ENCODE measurements at places on chromosomes 7 and 10.

GRCh38 chr10:128884496-128885072, 582.5 kb upstream of the MGMT start:
- DNase-seq, result no peak

DNA sequence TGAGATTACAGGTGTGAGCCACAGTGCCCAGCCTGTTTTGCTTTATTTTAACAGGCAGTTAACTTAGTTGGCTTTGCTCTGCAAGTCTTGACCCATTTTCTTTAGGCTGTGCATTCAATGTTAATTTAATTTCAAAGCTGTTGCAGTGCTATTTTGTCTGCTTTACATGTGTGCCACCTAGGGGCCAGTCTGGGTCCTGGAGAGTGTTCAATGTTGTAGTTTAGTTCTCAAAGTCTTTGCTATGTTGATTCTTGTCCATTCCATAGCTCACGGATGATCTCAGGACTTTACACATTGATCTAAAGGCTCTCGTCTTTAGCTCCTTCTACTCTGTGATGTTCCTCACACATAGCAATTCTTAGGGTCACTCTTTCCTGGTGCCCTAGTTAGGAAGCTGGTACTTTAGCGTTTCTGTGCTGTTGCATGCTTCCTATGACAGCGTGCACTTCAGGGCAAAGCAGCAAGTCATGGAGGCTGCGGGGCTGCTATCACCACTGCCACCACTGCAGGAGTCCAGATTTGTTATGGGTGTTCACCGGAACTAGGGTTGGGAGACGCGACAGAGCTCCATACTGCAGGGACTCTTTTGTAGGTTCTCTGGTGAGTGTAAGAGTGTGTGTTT, 16.4 kb upstream of the ABCA13 start:
- DNase-seq, result no peak

- no peak for DNase-seq
Observed at GRCh38 chr10:68090586-68090985, 15.5 kb upstream of the HERC4 start.

- DNase-seq, result no peak
Observed at GRCh38 chr7:77456696-77457095, 40.5 kb upstream of the GSAP start.

DNA sequence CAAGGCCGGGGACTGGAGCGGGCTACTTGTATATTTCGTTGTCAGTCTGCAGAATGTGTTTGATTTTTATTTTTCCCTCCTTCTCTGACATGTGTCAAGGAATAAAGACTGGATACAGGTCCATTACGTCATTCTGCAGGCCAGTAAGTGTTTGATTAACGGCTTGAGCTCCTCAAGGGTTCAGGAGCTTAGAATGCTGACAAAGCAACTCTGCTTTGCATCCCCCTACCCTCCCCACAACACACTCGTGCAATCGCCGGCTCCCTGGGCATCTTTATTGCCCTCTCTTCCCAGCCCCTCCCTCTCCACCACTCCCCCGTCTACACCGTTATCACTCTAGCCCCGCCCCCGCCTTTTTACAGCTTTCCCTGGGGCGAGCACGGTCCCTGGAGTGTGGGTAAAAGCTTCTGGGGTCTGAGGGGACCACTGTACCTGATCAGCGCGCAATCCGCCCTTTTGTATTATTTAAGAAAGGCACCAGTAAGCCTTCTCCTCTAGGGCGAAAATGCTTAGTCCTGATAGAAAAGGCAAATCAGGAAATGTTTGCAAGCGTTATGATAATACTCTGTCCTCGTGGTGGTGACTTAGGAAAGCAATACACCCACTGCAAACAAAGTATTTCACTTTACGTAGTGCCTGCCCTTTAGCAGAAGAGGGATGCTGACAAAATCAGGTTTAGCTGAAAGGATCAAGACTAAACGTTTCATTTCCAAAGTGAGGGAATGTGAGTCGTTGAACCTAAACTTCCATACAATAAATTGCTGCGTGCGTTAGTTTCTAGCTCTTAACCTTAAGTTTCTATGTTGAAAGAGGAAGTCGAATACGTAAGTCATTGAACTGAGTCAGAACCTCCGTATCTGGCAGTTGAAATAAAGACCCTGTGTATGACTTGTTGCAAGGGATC, 1.4 kb upstream of the CREB5 start:
- DNase-seq, result peak; percentile 30

DNA sequence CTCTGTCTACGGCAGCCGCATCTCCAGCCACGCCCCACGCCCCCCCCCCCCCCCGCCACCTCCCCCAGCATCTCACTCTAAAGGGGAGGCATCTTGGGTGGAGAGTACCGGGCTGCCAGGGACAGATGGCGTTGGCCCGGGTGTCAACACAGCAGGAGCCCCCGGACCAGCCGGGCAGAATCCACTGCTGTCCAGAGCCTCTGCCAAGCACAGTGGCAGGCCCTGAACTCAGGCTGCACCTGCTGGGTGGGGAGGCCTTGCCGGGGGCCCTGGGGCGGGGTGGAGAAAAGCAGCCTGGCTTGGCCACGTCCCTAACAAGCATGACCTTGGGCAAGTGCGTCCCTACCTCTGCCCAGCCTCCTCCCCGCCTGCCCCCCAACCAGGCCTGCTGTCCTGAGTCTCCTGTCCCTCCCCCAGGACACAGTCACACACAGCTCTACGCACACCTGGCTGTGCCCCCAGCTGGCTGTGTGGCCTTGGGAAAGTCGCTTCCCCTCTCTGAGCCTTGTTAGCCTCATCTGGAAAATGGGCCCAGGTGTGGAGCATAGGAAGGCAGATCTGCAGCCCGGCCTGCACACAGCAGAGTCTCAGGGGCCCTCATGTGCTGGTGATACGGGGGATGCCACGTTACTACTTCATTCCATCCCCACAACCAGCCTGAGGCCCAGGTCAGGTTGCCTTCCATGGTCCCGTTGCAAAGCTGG, 45.2 kb downstream of the MICALL2 start:
- DNase-seq, result no peak

- DNase-seq, result no peak
Observed at GRCh38 chr10:45811075-45811474, 36.2 kb downstream of the AGAP4 start.

GRCh38 chr10:944034-944831, 12.7 kb upstream of the LARP4B start:
- no peak for DNase-seq

GRCh38 chr7:30379131-30379530, 94.7 kb downstream of the ZNRF2 start:
- no peak for DNase-seq

DNA sequence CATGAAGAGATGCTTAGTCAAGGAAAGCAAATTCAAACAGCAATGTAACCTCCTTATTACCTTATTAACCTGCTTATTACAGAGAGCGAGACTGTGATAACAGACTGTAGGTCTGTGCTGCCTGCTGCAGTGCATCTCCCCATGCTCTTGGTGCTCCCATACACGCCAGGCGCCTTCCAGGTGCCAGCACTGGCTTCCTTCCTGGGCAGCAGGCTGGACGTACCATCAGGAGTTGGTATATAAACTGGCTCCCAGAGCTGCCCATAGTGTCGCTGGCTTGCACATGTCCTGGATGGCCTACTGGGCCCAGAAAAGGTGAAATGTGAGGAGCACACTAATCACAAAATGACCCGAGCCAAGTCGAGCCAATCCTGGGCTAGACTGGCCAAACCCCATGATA, 13.5 kb downstream of the ATP6V0E2 start:
- no peak for DNase-seq

DNA sequence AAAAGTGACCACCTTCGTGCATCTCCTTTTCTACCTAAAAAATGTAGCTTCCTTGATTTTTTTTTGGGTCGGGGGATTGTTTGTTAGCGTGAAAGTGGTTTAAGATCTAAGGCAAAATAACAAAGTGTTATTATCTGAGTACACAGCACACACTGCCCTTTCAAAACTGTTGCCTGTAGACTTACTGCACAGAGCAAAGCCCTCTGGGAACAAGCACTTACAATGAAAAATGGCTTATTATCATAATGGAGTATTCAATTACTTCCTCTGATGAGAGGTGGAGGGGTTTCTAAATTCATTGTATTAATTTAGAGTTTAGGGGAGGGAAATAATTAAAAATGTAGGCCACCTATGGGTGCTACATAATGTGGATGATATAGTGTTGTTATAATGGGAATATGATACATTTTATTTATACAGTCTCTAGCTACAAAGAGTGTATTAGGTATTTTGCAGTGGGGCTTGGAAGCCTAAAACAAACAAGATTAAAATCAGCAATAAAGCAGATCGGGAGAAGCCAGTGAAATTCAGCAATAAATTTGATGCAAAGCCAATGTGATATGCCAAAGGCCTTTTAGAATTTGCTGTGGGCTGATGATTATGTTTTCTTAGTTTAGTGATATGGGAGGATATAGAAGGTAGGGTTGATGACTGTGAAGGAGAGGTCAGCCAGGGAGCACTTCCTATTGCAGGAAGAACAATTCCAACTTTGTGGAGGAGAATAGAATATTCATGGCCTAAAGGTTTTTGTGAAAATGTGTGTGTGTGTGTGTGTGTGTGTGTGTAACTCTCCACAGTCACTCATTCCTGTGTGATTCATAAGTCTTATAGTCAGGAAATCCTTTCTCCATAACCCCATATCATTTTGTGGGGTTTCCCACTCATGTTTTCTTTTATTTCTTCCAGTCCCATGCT, 17.7 kb upstream of the EXOC4 start:
- DNase-seq, result peak; percentile 74

DNA sequence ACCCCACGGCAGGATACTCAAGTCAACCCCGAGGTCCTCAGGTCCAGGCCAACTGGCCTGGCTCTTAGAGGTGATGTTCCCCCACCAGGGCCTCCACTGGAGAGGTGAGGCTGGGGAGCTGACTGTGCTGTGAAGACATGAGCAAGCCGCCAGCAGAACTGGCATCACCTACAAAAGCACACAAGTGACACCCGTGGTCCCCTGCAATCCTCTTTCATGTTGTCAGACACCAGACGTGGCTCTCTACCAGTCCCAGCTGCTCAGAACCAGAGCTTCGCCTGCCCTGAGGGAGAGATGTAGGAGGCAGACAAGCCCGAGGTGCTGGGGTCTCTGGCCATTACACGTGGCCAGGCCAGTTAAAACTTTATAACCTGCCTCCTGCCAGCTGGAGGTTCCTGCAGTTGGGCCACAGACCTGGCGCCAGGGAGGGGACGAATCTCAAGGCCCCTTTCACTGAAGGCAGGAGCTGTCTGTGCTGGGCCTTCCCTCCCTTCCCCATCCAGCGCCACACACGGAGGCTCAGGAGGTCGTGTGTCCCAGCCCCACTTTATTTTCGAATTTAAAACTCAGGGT, 2.2 kb downstream of the COMTD1 start:
- DNase-seq, result no peak

- no peak for DNase-seq
Observed at GRCh38 chr10:126334272-126334671, 54.0 kb downstream of the ADAM12 start.

DNA sequence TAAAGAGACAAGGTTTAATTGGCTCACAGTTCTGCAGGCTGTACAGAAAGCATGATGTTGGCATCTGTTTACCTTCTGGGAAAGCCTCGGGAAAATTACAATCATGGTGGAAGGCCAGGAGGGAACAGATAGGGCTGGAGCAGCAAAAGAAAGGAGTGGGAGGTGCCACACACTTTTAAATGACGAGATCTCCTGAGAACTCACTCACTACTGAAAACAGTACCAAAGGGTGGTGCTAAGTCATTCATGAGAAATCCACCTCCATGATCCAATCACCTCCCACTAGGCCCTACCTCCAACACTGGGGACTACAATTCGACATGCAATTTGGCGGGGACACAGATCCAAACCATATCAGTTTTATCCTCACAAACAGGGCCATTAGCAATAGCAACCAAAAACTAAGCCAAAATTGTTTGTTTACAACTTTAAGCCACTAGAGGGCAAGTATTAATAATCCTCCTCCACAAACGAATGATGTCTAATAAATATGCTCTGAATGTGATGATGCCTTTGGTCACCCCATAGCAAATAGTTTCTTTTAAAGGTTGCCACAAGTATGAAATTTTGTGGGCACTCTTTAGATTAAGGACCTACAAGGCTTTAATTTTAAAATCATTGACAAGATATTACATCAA, 129.2 kb upstream of the NRBF2 start:
- DNase-seq, result no peak

- no peak for DNase-seq
Observed at GRCh38 chr10:71727105-71727737, 7.6 kb upstream of the C10orf105 start.

DNA sequence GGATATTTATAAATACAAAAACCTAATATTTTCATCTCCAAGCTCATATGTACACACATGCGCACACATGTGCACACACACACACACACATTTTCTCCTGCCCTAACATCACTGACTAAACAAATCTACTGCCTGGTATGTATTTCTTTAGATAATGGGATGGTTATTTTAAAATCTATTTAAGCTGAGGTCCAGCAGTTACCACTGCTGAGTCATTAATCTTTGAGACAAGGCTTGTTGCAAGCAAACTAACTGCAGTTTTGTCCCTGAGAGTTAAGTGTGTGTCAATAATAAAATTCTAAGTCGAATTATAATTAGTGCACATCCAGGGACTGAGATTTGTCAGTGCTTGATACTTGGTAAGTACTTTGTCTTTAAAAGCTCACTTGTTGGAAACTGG, 135.1 kb downstream of the VPS50 start:
- no peak for DNase-seq

- no peak for DNase-seq
Observed at GRCh38 chr10:13191362-13191761, 30.0 kb downstream of the MCM10 start.

GRCh38 chr7:137975768-137976167, 26.1 kb downstream of the CREB3L2 start:
- no peak for DNase-seq

DNA sequence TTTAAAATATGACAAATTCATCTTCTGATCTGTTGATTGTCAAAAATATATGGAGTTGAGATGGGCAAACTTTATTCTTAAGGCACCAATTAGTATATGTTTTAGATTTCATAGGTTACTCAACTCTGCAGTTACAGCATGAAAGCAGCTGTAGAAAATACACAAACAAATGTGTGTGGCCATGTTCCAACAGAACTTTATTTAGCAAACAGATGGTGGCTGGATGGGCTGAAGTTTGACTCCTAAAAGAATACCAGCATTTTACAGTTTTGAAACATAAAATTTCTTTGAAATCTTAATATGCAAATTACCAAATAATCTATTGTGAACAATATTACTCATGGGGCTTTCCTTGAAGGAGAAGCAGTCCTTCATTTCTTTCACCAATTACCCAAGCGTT, 1206.0 kb upstream of the LRRTM3 start:
- DNase-seq, result no peak

GRCh38 chr7:114432703-114433102, 18.1 kb downstream of the FOXP2 start:
- no peak for DNase-seq

GRCh38 chr7:27123477-27124053, 7.0 kb downstream of the HOXA4 start:
- DNase-seq, result no peak

- DNase-seq, result no peak
Observed at GRCh38 chr10:101123085-101123814, 7.8 kb upstream of the TLX1 start.

- no peak for DNase-seq
Observed at GRCh38 chr7:83769407-83769806, 120.5 kb upstream of the SEMA3E start.

- DNase-seq, result no peak
Observed at GRCh38 chr10:32979041-32979440, 21.0 kb upstream of the ITGB1 start.

All from NCI-H1105 treated with DMSO at 0.1 percent for 48 hours (cell line).